ENCODE measurements at places on chromosomes 13 and 19.
A peak's percentile ranks its signal among the peaks of the same experiment; 100 is the strongest.

GRCh38 chr13:40146063-40146462, 490.6 kb downstream of the COG6 start:
- DNase-seq = no peak

DNA sequence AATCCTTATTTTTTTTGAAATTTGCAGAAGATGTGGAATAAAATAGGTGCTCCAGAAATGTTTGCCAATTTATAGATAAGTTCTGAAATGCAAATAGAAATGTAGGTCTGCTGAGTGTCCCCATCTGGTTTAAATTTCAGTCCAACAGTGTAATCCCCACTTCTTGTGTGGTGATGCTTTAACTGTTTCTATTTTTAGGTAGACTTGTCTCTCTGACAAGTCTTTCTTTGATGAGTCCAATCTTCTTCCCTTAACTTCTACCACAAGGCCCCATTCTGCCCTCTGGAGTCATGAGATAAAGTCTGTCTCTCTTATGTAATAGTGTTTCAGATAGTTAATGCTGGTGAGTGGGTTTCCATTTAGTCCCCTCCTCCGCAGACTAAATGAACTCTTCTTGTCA, 390.4 kb downstream of the RFC3 start:
- no peak for DNase-seq

DNA sequence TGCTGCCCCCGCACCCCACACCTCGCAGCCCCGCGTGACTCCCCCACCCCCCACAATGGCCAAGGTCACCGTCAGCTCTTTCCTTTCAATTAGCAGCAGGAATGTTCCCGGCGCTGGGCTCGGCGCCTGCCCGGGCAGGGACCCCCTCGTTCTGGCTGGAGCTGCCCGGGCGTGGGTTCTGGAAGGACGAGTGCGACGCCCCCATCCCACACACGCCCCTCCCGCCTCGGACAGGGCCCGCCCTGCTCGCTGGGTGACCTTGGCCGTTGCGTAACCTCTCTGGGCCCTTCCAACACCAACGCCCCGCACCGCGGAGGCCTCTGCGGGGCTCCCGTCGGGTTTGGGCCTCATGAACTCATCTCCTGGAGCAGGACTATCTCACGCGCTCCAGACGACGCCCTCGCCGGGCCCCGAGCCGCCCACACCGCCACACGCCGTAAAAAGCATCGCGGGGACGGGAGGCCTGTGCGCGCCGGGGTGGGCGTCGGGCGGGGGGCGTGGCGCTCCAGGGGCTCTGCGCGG, 10.3 kb downstream of the PALM start:
- no peak for DNase-seq

- no peak for DNase-seq
Measured at GRCh38 chr13:29964181-29964845, 113.9 kb upstream of the UBL3 start.

DNA sequence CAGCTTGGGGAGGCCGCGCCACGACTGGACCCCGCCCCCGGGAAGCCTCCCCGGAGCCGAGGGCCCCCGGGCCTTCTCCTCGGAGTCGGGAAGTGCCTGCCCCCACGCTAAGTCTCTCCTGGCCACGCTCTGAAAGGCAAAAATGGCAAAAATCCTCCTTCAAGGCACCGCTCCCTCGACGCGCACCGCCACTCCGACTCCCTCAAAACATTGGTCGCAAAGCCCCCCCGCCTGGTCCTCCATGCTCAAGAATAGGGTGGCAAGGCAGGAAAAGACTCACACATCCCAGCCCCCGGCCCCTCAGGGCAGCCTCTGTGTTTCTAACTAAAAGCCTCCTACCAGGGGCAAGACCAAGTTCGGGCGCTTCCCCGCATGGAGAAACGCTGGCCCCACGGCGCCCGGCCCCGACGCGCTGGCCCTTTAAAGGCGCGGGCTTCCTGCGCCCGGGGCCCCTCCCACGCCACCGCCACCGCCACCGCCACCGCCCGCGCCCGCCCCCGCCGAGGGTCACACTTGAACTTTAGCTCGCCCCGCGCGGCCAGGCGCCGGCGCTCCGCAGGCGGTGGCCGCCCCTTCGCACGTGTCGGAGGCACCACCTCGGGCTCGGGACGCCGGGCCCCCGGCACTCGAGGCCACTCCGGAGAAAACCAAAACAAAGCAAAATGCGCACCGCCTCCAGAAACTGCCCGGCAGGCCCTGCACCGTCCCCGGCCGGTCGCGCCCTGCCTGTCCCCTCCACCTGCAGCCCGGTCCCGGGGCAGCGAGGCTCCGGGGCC, 1.9 kb downstream of the FOXO1 start:
- DNase-seq = peak; percentile 57

DNA sequence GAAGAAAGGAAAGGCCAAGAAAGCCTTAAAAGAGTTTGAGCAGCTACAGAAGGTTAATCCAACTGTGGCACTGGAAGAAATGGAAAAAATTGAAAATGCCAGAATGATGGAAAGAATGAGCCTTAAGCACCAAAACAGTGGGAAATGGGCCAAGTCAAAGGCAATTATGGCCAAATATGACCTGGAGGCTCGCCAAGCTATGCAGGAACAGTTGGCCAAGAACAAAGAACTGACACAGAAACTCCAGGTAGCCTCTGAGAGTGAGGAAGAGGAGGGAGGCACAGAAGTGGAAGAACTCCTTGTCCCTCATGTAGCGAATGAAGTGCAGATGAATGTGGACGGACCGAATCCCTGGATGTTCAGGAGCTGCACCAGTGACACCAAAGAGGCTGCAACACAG, 5.1 kb downstream of the UTP14C start:
- no peak for DNase-seq

- no peak for DNase-seq
Measured at GRCh38 chr13:79806821-79807220, 325.9 kb downstream of the NDFIP2 start.

DNA sequence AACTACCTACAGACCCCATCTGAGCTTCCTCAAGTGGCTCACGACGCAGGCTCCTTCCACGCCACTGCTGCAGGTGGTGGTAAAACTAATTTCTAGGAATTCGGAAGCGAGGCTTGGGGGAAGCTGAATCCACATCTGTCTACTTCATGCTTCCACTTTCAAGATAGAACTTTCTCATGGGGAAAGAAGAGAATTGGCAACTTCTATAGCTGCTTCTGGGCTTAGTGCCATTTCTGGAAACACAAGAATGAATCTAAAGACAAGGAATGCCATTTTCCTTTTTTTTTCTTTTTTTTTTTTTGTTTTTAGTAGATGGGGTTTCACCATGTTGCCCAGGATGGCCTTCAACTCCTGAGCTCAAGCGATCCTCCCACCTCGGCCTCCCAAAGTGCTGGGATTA, 2.8 kb upstream of the NLRP12 start:
- no peak for DNase-seq

GRCh38 chr13:75879656-75880055, 243.5 kb downstream of the LMO7 start:
- DNase-seq = no peak

DNA sequence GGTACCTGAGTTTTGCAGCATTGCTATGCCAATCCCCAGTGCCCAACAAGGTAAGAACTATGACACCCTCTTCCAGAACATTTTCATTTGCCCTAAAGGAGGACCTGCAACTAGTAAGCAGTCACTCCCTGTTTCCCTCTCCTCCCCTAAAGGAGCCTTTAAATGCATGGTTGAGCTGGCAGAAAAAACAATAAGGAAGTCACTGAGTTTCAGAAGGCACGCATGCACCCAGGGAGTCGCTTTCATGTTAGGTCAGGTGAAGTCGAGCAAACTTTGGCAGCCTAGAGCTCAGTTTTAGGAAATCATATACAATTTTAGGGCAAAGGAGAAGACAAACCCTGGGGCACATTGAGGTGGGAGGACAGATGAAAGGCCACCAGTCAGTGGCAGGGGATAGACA, 11.8 kb downstream of the NLRP11 start:
- DNase-seq = no peak

GRCh38 chr19:2150794-2151338, 500 bp downstream of the AP3D1 start:
- DNase-seq = no peak

All from activated gamma-delta T cell treated with Interleukin-2 at 50 U/mL for 16 hours (primary cell).